CD8-positive, alpha-beta memory T cell (primary cell): ENCODE measurements at places on chromosomes 16 and 17. TPM values are rescaled to one million over a fixed set of nuclear protein-coding genes. Genes with fewer than 3 reads are reported as not detected.

Gene LYRM9
- total RNA-seq = 2.5 TPM

- no peak for DNase-seq
Measured at GRCh38 chr17:48818361-48818841, 1.4 kb upstream of the TTLL6 start.

Gene SLC47A1
- total RNA-seq = 0.20 TPM

- DNase-seq = no peak
Measured at GRCh38 chr17:55340686-55341085, 75.9 kb downstream of the HLF start.

GRCh38 chr16:66418165-66418962 lies 8.7 kb upstream of the BEAN1 start:
- no peak for DNase-seq
